Activated CD8-positive, alpha-beta memory T cell treated with anti-CD3 and anti-CD28 coated beads for 48 hours (primary cell): ENCODE measurements at places on chromosomes 2 and 18.

- DNase-seq: no peak
Observed at GRCh38 chr2:189409131-189409530, 32.1 kb upstream of the WDR75 start.

GRCh38 chr2:225056330-225057073 lies 14.2 kb upstream of the DOCK10 start:
- no peak for DNase-seq

GRCh38 chr2:140880573-140880972 lies 1250.2 kb downstream of the LRP1B start:
- no peak for DNase-seq

DNA sequence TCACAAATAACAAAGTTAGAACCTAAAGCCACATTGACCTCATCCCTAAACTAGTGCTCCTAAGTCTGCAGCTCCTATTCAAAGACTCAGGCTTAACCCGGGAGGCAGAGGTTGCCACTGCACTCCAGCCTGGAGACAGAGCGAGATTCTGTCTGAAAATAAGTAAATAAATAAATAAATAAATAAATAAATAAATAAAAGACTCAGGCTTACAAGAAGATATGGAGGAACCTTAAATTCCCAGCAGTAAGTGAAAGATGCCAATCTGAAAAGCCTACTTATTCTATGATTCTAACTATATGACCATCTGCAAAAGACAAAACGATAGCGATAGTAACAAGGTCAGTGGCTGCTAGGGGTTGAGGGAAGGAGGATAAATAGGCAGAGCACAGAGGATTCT lies 101.7 kb downstream of the DDX1 start:
- no peak for DNase-seq

DNA sequence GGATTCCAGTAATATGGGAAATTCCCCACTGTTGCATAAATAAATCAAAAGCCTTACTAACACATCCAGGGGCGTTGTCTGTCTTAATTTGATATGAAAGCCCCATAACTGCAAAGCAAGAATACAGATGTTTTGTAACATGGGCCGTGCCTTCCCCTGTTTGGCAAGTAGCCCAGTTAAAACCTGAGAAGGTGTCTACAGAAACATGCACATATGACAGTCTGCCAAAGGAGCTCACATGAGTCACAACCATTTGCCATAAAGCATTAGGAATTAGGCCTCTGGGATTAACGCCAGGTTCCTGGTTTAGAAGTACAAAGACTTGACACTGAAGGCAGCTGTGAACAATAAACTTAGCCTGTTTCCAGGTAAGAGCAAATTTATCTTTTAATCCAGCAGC lies 43.1 kb upstream of the LONRF2 start:
- no peak for DNase-seq

DNA sequence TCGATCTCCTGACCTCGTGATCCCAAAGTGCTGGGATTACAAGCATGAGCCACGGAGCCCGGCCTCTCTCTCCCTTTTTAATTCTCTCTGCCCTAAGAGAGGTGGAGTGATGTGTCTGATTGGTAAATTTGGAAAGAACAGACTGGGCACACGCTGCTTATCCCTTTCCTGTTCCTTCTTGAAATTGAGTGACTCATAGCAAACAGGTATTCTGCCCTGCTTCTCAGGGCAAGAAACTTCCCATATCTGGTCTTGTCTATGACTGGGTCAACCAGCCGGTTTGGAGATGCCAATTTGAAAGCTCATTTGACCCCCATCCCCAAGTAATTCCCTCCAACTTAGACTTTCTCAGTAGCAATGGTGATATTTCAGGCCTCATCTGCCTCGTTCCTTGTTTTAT lies 15.0 kb downstream of the LYPD1 start:
- no peak for DNase-seq

DNA sequence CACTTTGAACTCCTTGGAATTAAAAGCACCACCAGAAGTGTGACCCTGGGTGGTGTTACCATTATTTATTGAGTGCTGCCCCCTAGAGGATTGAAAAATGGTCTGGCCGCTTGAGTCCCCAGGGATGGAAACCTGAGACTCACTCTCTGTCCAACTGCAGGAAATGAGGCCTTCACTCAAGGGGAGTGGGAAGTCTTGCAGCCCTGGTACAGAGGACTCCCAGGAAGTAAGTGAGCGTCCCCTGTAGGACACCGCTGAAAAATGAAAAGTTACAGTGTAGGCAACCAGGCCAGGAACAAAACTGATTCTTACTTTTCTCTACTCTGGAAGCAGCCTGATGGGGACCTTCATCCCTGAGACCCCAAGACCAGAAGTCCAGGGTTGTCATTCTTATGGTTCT lies 2.2 kb upstream of the NRP2 start:
- no peak for DNase-seq

DNA sequence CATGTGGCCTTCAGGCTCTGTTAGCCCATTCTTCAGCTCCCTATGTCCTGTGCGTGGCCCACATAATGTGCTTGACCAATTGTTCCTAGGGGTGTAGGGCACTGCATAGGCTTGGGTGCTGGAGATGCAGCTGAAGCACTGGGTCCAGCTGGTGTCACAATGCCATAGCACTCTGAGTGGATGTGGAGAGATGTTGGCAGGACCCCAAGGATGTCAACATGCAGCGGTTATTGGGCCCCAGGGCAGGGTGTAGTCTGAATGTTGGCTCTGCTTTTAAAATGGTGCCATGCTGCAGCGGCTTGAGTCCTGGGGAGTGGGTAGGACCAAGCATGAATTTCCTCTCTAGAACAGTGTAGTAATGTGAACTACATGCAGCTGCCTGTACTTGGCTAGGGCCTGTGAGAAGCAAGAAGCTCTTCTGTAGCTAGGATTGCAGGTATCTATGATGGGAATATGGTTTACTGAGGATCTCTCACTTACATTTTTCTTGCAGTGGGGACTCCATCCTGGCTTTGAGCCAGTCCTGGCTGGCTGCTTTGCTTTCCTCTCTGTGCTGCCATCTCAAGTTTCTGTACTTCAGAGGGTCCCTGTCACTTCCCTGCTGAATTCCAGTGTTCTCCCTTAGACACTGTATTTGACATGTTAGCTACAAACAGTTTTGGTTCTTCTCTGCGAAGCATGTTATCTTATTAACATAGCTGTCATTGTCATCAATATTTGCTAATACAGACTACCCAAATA lies 148.4 kb downstream of the CSRNP3 start:
- no peak for DNase-seq

GRCh38 chr2:170465241-170465640 lies 249.9 kb upstream of the SP5 start:
- DNase-seq: no peak

GRCh38 chr2:97926946-97927345 lies 68.8 kb downstream of the TMEM131 start:
- DNase-seq: no peak

DNA sequence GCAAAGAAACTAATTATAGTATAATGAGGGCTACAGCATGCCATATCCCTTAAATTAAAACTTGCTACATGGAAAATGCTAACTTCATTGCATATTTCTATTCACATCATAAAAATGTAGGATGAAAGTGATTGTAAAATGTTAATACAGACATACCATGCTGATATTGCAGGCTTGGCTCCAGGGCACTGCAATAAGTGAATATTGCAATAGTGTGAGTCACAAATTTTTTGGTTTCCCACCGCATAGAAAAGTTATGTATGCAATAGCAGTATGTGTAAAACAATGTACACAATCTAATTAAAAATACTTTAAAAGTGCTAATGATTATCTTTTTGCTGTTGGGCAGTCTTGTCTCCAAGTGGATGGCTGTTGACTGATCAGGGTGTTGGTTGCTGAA lies 162.1 kb downstream of the CD8B2 start:
- no peak for DNase-seq

DNA sequence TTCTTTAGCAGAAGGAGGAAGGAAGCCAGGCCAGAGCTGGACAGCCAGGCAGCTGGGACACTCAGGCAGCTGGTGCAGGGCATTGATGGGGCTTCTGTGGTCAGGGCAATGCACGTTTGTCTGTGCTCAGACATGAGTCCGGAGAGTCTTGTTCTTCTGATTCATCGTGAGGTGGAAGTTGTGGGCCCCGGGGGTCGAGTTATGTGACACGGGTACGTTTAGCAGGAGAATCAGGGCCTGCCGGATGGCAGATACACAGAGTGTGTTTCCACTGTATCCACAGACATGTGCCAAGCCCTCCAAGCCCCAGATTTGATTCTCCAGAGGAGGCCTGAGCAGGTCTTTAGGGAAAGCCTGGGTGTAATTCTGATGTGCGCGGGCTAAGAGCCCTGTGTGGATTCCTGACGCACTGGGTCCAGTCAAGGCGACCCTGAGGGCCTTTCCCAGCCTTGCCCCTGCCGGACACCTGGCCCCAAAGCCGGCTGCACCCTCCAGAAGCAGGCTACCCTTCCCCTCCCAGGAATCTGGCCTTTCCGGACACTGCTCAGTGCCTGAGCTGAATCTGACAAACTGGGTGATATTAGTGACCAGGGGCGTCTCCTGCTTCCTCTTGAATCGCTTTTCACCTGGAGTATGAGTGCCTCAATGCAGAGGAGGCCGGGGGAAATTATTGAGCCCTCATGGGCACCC lies 10.1 kb downstream of the ARHGEF4 start:
- DNase-seq: no peak

GRCh38 chr18:68840554-68841263 lies 42.8 kb downstream of the CCDC102B start:
- DNase-seq: no peak

DNA sequence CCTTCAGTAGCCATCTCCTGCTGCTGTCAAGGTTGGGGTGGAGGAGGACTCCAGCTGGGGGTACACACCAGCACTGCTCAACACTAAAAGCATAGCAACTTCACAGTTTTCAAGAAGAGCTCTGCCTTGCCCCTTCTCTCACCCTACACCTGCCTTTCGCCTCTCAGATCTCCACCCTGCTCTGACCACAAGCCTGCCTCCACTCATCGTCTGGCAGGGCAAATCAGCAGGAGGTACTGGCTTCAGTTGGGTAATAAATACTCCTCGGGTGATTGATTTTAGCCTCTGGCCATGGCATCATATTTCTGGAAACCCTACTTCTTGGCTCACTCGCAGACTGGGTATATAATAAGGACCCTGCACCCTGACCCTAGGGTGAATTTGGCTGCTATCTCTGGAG lies 3.1 kb upstream of the PRKAG3 start:
- DNase-seq: no peak

DNA sequence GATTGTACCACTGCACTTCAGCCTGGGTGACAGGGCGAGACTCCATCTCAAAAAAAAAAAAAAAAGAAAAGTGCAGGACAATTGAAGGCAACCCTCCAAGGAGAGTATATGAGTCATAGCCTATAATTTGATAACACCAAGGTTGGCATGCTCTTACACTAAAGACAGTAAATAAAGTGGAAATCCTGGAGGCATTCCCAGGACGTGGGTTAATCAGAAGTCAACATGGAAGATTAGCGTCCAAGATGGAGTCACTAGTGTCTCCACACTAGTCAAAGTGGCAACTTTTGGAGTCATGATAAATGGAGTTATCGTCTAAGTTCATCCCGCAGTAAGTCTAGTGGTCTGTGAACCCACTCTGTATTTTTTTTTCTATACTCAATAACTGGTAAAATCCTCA lies 21.2 kb upstream of the UGGT1 start:
- no peak for DNase-seq

GRCh38 chr2:117812443-117812842 lies 2.0 kb upstream of the DDX18 start:
- DNase-seq: no peak

DNA sequence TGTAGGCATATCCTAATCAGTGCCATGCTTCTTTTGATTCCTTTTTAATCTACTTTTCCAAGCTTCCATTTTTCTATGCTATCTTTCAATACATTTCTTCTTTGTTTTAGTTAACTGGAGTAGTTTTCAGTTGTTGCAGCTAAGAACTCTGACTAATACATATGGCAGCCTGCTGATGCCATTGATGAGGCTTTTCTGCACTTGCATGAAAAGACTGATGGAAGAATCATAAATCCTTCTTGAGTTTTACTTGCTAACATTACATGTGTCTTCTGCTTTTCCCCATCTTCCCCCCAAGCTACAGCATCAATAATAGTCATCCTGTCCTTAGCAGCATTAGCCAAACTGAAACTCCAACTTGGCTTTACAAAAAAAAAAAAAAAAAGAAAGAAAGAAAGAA lies 203.3 kb downstream of the LRP1B start:
- DNase-seq: no peak

- no peak for DNase-seq
Observed at GRCh38 chr2:173279527-173279868, 75.2 kb upstream of the CDCA7 start.

- DNase-seq: no peak
Observed at GRCh38 chr2:85251070-85251616, 76.6 kb downstream of the TGOLN2 start.

GRCh38 chr18:72181241-72181764 lies 362.8 kb downstream of the CBLN2 start:
- no peak for DNase-seq

DNA sequence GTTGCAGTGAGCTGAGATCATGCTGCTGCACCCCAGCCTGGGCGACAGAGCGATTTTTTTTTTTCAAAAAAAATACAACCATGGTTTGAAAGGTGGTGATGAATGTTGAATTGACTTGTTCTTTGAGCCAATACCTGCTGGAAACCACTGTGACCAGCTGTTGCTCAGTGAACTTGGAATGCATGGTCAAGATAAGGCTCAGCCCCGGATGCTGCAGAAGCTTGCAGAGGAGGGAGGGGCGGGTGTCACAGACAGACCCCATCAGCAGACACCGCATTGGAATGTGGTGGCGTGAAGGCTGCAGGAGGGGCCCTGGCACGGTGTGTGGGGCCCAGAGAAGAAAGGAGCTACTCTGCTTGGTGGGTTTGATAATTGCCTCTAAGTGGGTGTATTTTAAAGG lies 91.6 kb downstream of the ITGB1BP1 start:
- no peak for DNase-seq
